ENCODE measurements at places on chromosomes 12 and 14. TPM values are rescaled to one million over a fixed set of nuclear protein-coding genes. Genes with fewer than 3 reads are reported as not detected.
A peak's percentile ranks its signal among the peaks of the same experiment; 100 is the strongest.

- no peak overlapping the region for H3K4me3 ChIP-seq
- no peaks in the 10 kb centered on the region for H3K36me3 ChIP-seq
- no peak for DNase-seq
- no peaks in the 10 kb centered on the region for H3K27me3 ChIP-seq
- H3K27ac ChIP-seq, result no peak overlapping the region
Measured at GRCh38 chr14:69626132-69626500, 14.7 kb downstream of the SUSD6 start.

- no peaks in the 10 kb centered on the region for H3K36me3 ChIP-seq
- no peaks in the 10 kb centered on the region for H3K4me1 ChIP-seq
- H3K27ac ChIP-seq, result peak overlapping the region; percentile 99
- no peaks in the 10 kb centered on the region for H3K27me3 ChIP-seq
- peak overlapping the region; percentile 92 for H3K4me3 ChIP-seq
Measured at GRCh38 chr12:15883536-15883935, 1.3 kb downstream of the STRAP start.

DNA sequence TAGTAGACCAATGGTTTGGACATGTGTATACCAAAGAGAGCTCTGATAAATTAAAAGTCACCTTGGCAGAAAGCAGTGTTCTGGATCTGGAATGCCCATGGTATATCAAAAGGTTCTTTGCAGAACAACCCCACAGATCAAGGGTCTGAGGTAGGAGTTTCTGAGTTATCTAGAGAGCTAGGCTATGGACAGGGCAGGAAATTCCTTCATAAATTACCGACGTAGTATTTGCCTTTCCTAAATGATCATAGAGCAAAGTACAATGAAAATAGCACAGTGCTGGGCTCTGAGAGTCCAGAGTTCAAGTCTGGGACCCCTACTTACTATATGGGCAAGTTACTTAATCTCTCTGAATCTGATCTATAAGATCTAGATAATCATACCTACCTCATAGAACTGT, 35.3 kb upstream of the PELI2 start:
- H3K4me1 ChIP-seq, result no peaks in the 10 kb centered on the region
- H3K27me3 ChIP-seq, result no peaks in the 10 kb centered on the region
- H3K4me3 ChIP-seq, result no peak overlapping the region

DNA sequence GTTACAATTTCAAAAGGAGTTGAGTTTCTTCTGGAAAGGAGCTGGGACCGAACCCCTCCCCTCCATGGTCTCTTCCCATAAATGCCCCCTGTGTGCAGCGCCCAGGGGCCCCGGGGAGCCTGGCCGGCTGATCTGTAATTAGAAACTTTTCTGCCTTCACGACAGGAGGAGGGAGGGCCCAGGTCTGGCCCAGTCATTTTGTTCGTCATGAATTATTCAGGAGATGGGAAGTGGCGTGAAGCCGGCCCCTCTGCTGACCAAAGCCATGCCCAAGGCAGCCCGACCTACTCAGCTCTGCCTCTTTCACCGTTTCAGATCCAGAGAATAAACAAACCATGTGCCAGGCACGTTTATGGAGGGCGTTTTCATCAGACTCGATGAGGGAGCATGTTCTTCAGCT, 33.3 kb upstream of the MSI1 start:
- H3K36me3 ChIP-seq, result no peaks in the 10 kb centered on the region
- no peak overlapping the region for H3K27ac ChIP-seq
- no peaks in the 10 kb centered on the region for H3K27me3 ChIP-seq
- no peak for DNase-seq
- no peaks in the 10 kb centered on the region for H3K4me1 ChIP-seq

ERG28 gene
- 5.3 TPM for total RNA-seq

- H3K36me3 ChIP-seq, result peaks cover 18% of the 10 kb centered on the region
- no peak overlapping the region for H3K27ac ChIP-seq
- DNase-seq, result no peak
Measured at GRCh38 chr14:50920482-50921230, 23.6 kb downstream of the PYGL start.

TSPAN8 gene
- total RNA-seq, result 2.2 TPM

LTBP2 gene
- 32.1 TPM for total RNA-seq

DNA sequence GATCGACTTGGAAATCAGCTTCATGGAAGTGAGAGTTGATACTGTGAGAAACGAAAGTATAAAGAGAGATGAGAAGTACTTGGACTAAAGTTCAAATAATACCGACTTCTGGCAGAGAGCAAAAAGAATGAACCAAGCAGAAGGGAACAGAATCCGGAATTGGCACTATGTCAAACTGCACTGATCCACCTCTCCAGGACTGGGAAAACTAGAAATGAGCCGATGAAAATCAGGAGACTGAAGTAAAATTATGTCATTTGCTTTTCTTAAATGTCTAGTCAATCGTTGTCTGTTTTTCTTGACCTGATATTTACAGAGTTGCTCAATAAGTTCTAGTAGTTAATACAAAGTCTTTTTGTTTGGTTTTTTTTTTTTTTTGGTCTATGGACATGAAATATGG, 163.0 kb upstream of the FOXG1 start:
- no peak for DNase-seq
- H3K4me3 ChIP-seq, result no peak overlapping the region
- H3K4me1 ChIP-seq, result no peaks in the 10 kb centered on the region
- no peaks in the 10 kb centered on the region for H3K27me3 ChIP-seq
- H3K36me3 ChIP-seq, result no peaks in the 10 kb centered on the region

GRCh38 chr12:8698879-8699278, 1.1 kb downstream of the RIMKLB start:
- H3K36me3 ChIP-seq, result no peaks in the 10 kb centered on the region
- no peak overlapping the region for H3K27ac ChIP-seq
- H3K4me1 ChIP-seq, result no peaks in the 10 kb centered on the region
- peak overlapping the region; percentile 73 for H3K4me3 ChIP-seq

DNA sequence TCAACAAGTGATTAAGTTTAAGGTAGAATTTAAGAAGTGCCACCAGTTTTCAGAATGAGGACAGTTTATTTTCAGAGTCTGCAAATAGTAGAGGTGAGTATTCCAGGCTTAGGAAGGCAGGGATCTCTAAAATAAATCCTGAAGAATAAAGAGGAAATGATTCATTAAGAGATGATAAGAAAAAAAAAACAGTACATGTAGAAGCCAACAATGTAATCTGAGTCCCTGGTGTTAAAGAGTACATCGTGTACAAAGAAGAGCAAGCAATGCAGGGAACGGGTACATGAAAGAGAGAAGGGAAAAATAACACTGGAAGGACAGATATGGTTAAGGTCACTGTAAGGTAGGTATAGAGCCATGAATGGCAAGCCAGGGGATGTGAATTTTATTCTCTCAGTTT, 95.2 kb upstream of the FOXG1 start:
- H3K4me3 ChIP-seq, result no peak overlapping the region
- no peak for DNase-seq
- H3K27ac ChIP-seq, result no peak overlapping the region
- H3K36me3 ChIP-seq, result no peaks in the 10 kb centered on the region
- H3K27me3 ChIP-seq, result no peaks in the 10 kb centered on the region

- no peaks in the 10 kb centered on the region for H3K4me1 ChIP-seq
- H3K27me3 ChIP-seq, result no peaks in the 10 kb centered on the region
- no peak for DNase-seq
Measured at GRCh38 chr12:50918584-50919316, 33.6 kb upstream of the HIGD1C start.

RPS6KA5 gene
- total RNA-seq, result 5.3 TPM

DNA sequence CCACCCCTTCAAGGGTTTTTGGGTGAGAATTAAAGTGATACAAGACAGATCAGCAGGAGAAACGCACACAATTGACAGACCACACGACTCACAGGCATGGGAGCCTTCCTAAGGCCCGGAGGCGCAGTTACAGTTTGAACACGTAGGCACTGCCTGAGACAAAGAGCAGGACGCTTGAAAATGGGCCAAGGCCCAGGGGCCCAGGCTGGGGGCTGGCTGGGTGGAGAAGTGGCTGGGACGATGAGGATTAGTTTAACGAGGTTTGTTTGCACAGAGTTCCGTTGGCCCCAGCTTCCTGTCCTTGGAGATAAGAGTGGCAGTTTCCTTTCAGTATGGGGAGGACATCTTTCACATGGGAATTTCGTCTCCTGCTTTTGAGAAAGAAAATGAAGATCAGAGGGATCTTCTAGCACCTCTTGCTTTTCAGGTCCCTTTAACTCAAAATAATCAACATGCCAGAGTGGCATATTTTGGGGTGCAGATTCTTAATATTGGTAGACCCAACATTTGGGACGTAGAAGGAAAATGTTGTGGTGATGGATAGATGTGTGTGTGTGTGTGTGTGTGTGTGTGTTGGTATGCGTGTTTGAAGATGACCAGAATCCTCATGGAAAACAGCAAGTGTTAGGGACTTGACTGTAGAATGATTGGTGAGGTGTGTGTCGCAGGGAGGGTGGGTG, 44.6 kb downstream of the DLK1 start:
- H3K4me1 ChIP-seq, result no peaks in the 10 kb centered on the region
- no peaks in the 10 kb centered on the region for H3K36me3 ChIP-seq
- no peaks in the 10 kb centered on the region for H3K27me3 ChIP-seq
- H3K27ac ChIP-seq, result no peak overlapping the region

LHX5 gene
- total RNA-seq, result not detected

NANOG gene
- total RNA-seq, result not detected

DNA sequence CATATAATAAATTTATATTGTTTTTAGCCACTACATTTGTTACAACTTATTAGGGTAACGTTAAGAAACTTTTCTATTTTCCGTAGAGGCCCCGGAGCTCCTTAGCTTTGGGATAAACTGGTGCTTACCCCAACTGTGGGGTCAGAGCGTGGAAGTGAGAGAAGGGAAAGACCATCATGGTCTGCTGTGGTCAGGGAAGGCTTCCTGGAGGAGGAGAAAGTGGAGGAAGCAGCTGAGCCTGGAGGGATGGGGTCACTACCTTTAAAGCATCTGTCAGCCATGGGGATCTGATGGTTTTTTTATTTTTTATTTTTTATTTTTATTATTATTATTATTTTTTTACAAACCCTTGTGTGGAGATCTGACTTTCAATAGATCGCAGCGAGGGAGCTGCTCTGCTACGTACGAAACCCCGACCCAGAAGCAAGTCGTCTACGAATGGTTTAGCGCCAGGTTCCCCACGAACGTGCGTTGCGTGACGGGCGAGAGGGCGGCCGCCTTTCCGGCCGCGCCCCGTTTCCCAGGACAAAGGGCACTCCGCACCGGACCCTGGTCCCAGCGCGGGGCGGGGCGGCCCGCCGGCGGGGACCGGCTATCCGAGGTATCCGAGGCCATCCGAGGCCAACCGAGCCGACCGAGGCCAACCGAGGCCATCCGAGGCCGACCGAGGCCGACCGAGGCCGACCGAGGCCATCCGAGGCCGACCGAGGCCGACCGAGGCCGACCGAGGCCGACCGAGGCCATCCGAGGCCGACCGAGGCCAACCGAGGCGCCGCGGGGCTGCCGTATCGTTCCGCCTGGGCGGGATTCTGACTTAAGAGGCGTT, 1101.2 kb upstream of the TMEM132C start:
- peak; percentile 84 for DNase-seq
- no peaks in the 10 kb centered on the region for H3K4me1 ChIP-seq
- no peaks in the 10 kb centered on the region for H3K36me3 ChIP-seq
- peak overlapping the region; percentile 78 for H3K27ac ChIP-seq

GRCh38 chr12:41339784-41340183, 151.7 kb downstream of the PDZRN4 start:
- H3K4me3 ChIP-seq, result no peak overlapping the region
- H3K27ac ChIP-seq, result no peak overlapping the region
- DNase-seq, result no peak
- H3K36me3 ChIP-seq, result no peaks in the 10 kb centered on the region

Measured in right atrium auricular region (tissue), 2 donors.